ENCODE measurements at places on chromosomes 12 and 14.

- peak; percentile 38 for DNase-seq
Measured at GRCh38 chr14:63276492-63277342, 42.0 kb downstream of the GPHB5 start.

DNA sequence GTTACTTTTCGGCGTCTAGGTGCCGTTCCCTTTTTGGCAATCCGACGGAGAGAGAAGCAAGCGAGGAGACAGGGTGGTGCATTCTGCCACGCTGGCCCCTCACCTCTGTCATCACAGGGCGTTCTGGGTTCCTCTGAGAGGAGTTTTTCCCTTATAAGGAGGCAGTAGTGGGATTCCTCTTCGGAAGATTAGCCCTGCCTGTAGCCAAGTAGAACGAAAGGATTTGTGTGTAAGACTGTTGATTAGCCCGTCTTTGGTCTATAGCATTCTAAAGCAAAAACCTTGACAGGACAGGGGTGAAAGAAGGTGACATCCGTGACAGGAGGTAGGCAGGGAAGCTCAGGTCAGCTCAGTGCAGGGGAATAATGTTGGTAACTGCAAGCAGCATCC, 9.1 kb upstream of the NEMF start:
- DNase-seq = peak; percentile 55

DNA sequence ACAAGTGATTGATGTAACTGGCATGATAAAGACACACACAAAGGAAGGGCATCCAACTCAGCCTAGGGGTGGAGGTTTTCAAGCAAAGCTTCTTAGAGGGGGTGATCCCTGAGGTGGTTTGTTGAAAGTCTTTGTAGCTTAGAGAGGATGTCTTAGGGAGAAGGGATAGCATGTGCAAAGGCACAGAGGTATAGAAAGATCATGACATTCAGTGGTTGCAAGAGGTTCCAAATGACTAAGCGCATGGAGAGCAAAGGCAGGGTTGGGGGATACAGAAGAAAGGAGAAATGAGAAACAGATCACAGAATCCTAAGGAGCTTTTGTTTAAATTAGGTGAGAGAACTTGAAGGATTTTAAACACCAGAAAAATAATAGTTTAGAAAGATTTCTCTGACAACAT, 5.2 kb upstream of the CCT2 start:
- no peak for DNase-seq

DNA sequence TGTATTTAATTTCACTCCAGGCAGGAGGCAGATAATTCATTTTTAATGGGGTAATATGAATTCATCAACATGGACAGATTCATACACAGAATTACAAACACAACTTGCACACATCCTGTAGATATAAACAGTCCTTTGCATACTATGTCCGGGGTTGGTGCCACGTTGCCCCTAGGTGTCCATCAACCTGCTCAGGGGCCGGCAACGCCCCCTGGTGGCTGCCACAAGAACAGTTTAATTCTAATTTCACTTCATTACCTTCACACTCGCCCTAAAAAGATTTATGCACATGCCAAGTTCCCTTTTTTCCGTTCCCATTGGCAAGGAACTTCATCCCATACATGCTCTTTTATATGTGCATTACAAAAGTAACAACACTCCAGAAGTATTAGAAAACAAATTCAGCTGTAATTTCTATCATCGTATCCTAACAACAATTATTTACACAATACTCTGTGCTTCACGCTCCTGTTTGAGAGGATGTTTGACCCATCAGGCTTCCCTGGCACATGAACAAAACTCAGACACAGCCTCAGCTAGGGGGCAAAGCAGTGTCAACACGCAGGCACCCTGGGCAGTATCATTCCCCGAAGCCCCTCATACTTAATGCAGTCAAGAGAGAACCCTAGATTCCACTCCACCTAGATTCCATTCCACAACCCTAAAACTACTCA, 15.5 kb downstream of the MANSC1 start:
- peak; percentile 57 for DNase-seq

DNA sequence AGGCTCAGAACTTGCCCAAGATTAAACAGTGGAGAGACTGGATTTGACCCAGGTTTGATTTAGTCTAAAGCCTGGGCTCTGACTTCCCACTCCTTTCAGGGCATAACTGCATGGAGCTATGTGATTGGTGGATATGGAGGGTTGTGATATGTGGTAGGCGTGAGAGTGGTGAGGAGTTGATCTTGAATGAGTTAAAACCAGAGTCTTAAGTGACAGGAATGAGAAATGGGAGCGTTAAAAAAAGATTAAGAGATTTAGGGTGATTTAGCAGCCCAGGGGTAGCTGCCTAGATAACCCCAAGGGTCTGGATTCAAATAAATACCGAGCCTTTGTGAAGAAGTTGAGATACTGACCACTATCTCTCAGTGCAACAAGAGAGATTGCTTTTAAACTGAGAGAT, 8.4 kb downstream of the SYNDIG1L start:
- DNase-seq = no peak

DNA sequence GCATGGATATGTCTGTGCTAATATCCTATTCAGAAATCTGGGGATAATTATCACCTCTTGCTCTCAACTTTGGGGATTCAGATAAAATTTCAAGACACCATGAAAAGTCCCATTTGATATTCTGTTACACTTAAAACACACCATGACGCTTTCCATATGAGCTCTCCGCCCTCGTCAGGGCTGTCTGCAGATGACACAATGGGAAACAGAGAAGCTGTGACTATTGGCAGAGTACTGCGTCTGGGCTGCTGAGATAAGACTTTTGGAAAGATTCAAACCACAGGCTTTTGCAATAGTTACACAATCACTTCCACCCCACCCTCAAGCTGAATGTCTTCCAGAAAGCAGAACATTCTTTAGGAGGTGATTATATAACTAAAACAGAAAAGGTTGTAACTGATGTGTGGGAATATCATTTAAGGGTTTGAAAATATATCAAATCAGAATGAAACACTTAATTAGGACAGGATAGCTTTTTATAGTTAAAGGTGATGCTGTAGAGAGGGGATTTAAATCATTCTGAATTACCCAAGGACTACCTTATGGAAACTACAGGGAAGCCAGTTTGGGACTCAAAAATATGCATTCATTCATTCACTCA, 75.3 kb upstream of the TMPO start:
- DNase-seq = no peak

GRCh38 chr12:31589904-31590641, 863 bp downstream of the DENND5B start:
- peak; percentile 51 for DNase-seq

- no peak for DNase-seq
Measured at GRCh38 chr12:9856894-9857293, 12.3 kb downstream of the CLEC2B start.
